ENCODE measurements at places on chromosomes 12 and 14. TPM values are rescaled to one million over a fixed set of nuclear protein-coding genes. Genes with fewer than 3 reads are reported as not detected.

Gene PLEKHH1
- polyA plus RNA-seq = not detected

Gene TPH2
- not detected for polyA plus RNA-seq

GRCh38 chr14:58362798-58363412 is 32.8 kb upstream of the TOMM20L start:
- DNase-seq = peak; percentile 5

- DNase-seq = no peak
Measured at GRCh38 chr12:79366374-79366773, 324.4 kb downstream of the PAWR start.

- peak; percentile 40 for DNase-seq
Measured at GRCh38 chr12:30188602-30189326, 405.0 kb upstream of the TMTC1 start.

- DNase-seq = no peak
Measured at GRCh38 chr14:88342980-88343379, 19.9 kb upstream of the KCNK10 start.

- no peak for DNase-seq
Measured at GRCh38 chr12:94753036-94753679, 102.8 kb upstream of the TMCC3 start.

Data from muscle of arm (tissue), 14 donors.